HuH-7.5 (cell line): ENCODE measurements at places on chromosomes 2 and 18.

DNA sequence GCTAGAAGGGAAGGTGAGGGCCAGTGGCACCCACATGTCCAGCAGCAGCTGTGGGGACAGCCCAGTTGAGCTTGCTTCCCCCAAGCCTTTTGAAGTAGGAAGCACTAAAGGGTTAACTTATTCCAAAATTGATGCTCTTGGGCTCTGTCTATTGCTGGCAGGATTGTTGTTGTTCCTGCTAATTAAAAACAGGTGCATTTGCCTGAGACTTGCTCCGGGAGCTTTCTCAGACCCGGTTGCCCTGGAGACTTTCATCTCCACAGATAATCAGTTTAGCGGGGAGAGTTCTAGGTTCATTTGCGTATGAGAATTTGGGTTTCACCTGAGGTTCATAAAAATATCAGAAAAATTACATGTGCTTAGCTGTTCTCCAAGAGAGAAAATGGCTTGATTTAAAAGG lies 277.3 kb downstream of the LRATD1 start:
- DNase-seq: no peak

DNA sequence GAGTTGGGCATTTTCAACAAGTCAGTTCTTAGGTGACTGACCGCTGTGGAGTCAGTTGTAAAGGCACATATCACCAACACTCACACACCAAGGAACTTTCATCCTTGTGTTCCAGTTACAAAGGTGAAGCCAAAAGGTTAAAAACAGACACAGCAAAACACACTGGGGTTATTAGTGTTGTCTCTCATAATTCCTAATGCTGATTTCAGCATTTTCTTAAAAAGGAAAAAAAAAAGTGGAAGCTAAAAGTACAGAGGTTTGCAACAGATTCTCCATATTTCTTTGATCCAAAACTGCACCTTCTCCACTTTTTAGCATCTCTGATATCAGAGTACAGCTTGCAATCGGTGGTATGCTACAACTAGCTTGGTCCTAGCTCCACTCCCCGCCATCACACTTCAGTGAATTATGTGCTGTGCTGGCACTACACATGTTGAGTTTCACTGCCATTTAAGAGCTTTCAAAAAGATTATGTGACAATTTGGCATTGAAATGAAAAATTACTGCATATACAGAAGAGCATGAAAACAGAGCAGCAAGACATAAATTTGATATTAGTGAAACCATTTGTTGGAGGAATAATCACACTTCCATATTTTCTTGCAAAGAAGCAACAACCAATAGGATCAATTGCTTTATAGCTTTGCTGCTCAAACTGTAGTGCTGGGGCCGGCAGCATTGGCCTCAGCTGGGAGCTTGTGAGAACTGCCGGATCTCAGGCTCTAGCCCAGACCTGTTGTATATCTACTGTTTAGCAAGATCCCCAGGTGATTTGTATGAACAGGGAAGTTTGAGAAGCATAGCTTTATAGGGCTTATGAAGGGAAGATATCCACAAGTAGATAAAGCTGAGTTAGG lies 62.3 kb upstream of the DAPL1 start:
- DNase-seq: no peak

DNA sequence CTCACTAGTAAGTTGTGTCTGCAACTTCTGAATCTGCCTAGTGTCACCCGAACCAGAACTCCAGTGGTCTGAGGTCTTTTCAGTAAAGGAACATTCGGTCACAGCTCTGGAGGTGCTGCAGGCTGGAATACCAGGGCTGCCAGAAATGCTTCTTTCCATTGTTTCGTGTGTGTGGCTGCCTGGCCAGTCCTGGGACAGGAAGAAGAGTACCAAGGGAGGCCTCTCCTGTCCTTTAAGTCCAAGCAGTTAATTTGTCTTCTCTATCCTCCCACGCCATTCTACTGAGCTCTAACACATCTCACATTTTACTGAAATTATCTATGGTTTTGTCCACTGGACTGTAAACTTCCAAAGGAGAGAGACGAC lies 196.0 kb downstream of the LNPK start:
- no peak for DNase-seq

DNA sequence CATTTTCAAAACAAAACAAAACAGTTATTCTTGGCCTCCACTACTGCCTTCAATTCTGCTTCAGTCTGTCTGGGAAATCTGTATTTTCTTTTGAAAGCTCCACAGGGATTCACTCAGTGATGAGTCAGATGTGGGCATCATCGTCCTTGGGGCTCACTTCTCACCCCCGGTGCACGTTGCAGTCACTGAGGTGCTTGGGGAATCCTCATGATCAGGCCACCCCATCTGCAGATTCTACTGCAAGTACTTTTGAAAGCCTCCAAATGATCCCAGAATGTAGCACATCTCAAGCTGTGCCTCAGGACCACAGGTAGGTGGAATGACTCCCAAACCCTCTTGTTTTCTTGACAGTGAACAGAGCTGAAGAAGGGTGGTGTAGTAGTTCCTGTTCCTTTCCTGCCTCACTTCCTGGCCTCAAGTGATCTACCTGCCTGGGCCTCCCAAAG lies 34.3 kb downstream of the LPIN2 start:
- DNase-seq: no peak

DNA sequence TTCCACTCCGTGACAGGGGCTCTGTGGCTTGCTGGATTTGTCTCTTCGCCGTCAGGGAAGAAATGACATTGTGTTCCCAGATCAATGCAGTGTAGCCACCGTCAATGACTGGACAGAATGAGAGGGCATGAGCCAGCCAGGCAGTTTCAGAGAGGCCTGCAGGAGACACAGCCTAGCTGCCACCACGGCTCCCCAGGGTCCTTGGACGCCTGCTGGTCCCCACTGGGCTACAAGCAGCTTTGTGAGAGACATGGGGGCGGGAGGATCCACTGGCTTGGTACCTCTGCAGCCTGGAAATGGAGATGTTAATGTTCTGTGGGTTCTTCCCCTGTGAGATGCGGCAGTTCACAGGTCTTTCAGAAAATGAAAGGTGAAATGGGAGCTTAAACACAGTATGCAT lies 12.1 kb upstream of the AMER3 start:
- DNase-seq: no peak

DNA sequence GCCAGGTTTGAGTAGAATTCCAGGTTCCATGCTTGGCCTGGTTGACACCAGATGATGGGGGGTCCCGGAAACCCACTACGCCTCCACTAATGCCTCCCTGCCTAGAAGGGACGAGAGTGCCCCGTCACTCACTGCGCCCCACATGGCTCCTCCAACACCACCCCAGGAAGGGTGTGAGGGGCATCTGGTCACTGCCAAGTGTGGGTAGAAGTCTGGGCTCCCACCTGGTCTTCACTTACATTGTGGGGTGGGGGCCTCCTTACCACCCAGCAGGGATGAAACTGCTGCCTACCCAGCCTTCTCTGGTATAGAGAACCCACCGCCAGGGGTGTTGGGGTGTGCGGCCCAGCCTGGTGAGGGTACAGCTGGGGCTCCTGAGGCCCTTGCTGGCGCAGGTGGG lies 65.2 kb upstream of the B3GNT7 start:
- DNase-seq: no peak

DNA sequence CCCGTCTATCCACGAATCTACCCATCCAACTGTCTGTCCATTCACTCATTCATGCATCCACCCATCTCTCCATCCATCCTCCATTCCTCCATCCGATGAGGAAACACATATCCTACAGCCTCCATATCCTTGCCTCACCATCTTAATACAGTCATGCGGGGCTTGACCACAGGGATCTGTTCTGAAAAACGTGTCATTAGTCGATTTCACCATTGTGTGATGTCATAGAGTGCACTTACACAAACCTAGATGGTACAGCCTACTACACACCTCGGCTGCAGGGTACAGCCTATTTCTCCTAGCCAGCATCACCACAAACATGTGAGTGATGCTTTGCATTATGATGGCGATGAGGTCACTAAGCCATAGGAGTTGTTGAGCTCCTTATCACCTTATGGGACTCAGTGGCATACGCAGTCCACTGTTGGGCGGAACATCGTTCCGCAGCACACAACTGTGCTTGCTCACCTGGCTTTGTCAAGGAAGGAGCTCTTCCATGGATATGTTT lies 1.9 kb upstream of the NT5DC4 start:
- DNase-seq: no peak

- no peak for DNase-seq
These were observed 379.0 kb upstream of the TCF4 start for GRCh38 chr18:55967019-55967418.

DNA sequence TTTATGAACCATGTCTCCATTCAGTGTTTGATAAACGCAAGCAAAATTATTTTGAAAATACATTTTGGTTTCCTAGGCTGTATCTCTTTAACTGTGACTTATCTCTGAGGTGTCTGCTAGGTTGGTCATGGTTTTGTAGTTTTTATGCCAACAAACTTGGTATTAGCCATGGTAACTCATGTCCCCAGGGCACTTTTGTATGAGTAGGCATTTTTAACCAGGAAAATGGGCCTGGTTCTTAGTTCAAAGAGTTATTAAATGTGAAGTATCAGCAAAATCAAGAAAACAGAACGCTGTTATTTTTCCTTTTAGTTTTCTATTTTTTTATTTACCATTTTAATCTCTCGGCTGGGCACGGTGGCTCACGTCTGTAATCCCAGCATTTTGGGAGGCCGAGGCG lies 179.3 kb upstream of the LHCGR start:
- DNase-seq: no peak

GRCh38 chr2:214536625-214537024 lies 125.8 kb downstream of the VWC2L start:
- no peak for DNase-seq

DNA sequence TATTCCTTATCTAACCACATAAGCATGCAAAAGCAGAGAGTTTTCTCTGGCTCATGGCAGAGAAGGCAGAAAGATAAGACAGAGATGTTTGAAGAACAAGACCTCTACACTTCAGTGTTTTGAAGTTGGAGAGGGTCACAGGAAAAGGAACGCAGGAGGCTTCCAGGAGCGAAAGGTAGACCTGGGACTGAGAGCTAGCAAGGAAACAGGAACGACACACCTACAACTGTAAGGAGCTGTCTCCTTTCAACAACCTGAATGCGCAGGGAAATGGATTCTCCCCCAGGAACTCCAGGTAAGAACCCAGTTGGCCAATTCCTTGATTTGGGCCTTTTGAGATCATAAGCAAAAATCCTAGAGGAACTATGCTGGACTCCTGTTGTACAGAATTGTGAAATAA lies 746.6 kb upstream of the DDX18 start:
- DNase-seq: no peak

- peak; percentile 75 for DNase-seq
These were observed 605 bp downstream of the REV1 start for GRCh38 chr2:99489063-99489760.

GRCh38 chr2:120690521-120690920 lies 45.1 kb upstream of the GLI2 start:
- no peak for DNase-seq

DNA sequence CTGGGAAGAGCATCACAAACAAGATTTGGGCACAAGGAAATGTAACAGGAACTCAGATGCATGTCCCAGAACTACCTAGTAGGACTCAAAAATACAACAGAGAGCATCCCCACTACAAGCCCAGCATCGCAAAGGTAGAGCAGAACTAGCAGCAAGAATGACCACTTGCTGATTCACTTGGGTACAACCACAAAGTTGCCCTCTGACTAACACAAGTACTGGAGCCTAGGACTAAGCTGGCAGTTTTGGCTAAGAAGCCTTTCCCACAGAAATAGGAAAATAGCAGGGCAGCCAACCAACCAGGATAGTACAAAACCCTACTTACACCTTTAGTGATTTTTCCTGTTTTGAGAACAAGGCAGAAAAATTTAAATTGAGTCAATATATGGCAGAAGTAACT lies 193.8 kb downstream of the PAX3 start:
- no peak for DNase-seq

DNA sequence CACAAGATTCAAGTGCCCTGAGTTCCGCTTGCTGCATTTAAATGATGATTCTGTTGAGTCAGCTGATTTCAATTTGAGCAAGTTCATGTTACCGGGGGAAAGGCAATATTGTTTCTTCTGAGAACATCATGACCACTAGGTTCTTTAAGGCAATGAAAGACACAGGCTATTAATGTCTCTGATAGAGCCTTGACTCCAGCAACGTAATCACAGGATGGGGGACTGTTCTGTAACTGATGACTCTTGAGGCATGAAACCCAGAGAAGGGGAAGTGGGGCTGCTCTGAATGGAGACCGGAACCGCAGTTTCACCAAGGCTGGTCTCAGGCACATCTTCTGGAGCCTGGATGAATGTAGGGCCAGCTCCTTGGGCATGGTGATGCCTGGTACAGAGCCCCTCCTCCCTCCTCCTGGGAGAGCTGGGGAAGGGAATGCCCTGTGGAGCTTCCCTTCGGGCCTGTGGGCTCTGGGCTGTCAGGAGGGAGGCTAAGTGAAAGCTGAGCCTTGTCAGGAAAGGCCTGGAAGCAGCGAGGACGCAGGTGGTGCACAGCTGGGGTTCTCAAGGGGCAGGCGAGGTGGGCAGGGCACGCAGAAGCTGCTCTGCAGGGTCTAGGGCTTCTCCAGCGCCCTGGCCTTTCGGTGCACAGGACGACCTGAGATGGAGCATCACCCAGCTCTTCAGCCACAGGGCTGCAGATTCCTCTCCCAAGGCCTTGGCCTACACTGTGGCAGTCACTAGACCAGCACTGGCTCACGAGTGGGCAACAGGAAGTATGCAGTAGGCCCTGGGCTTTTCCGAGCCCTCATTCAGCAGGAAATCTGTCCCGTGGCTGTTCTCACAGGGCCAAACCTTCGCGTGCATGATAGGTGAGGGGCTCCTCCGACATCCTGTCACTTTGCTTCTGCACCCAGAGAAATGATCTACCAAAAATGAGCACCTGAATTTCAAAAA lies 36.6 kb upstream of the PRLH start:
- no peak for DNase-seq

- DNase-seq: no peak
These were observed 82.4 kb upstream of the TGIF1 start for GRCh38 chr18:3367491-3368091.

DNA sequence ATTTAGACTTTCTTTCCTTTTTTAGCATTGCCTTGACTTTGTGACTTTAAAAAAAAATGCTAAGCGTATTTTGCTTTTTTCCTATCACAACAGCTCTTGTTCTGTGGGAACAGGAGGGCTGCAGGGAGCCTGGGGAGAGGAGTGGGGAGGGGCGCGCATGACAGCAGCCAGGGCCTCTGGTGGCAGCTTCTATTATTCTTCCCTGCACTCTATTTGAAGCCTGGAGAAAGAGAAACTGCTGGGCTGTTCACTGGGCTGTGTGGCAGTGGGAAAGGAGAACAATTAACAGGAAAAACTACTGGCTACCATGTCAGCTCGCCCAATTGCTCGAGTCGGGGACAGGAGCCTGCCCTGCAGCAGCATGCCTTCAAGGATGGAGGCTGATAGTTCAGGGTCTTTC lies 119.0 kb upstream of the ZBTB14 start:
- DNase-seq: no peak

- no peak for DNase-seq
These were observed 8.0 kb upstream of the ITGB6 start for GRCh38 chr2:160207804-160208654.

GRCh38 chr2:96734880-96735583 lies 4.8 kb downstream of the LMAN2L start:
- no peak for DNase-seq

- DNase-seq: no peak
These were observed 99.4 kb upstream of the RND3 start for GRCh38 chr2:150586858-150587257.

GRCh38 chr2:32742376-32742775 lies 114.5 kb downstream of the TTC27 start:
- no peak for DNase-seq
